DMS153 (cell line): ENCODE measurements at places on chromosomes 7 and 10.

- no peak for DNase-seq
Measured at GRCh38 chr7:39608278-39608677, 15.1 kb upstream of the RALA start.

DNA sequence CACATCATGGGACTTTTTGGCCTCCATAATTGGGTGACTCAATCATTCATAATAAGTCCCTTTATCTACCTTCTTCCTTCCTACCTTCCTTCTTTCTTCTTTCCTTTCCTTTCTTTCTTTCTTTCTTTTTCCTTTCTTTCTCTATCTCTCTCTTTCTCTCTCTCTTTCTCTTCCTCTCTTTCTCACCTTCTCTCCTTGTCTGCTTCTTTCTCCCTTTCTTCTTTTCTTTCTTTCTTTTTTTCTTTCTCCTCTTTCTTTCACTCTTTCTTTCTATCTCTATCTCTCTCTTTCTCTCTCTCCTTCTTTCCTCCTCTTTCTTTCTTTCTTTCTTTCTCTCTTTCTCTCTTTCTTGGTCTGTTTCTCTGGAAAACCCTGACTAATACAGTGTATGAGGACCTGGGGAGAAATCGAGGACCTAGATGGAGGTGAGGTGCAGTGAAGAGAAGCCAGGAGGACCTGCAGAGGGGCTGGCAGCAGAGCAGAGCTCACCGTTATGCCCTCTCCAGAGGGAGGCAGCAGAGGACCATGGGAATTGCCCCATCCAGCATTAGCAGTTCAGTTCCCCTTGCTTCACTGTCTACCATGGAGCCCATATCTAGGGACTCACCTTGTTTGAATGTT, 52.7 kb upstream of the BTRC start:
- DNase-seq = peak; percentile 57

DNA sequence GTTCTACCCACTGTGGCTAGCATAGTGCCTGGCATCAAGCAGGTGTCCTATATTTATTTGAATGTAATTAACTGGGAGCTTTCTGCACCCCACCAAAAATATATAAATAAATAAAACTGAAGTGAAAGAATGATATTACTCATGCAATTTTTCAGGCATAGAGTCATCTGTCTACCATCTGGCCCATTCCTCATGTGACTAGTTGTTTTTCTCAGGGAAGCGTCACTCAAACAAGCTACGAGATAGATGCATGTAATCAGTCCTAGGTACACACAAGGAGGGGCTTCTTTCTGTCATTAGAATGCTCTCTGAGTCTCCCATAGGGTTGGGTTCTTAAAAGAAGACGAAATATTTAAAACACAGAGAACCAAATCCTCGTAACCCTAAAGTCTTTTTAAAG, 255.5 kb upstream of the KMT2E start:
- DNase-seq = no peak

GRCh38 chr7:116966601-116967000, 13.3 kb downstream of the ST7 start:
- DNase-seq = no peak

- no peak for DNase-seq
Measured at GRCh38 chr10:18822156-18822555, 162.9 kb downstream of the ARL5B start.

DNA sequence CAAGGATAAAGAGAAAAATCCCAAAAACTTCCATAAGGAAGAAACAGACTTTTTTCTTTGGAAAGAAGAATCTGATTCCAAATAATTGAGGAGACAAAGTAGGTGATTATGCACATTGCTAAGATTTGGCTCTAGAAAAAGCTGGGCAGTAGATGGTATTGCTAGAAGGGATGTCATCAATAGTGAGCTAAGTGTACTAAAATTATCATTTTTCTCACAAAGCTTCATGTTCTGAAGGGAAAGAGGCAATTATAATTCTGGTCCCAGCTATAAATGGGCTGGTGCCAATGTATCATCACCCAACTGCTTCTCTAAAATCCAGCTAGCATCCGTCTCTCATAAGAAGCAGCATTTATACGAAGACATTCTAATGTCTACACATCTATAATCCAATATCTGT, 23.9 kb downstream of the STEAP1 start:
- DNase-seq = no peak

DNA sequence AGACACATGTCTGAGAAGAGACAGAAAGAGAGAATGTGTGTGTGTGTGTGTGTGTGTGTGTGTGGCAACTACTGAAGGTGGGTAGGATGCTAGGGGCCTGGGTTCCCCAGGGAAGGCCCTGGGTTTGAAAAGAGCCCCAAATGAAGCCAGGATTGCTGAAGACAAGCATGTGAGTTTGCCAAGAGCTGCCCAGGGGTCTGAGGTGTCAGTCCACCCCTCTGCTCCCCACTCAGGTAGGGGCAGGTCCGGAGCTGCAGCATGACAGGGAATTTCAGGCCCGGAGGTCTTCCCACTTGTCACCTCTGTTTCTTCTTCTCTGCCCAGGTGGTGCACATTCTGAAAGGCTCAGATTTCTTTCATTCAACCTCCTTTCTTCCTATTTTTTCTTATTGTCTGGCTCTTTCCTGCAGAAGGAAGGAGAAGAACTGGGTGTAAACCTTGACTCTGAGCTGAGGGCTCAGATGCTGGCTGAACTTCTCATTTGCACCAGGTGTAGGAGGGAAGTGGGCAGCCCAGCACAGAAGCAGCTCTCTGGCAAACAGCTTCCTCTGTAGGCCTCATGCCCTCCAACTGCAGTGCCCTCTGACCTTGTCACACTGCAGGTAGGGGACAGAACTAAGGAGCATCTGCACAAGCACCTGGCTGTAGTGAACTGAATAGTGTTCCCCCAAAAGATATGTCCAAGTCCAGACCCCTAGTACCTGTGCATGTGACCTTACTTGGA, 79.6 kb upstream of the LRRC4 start:
- DNase-seq = no peak

- no peak for DNase-seq
Measured at GRCh38 chr7:132800522-132800921, 224.3 kb upstream of the PLXNA4 start.

GRCh38 chr10:97353945-97354344, 19.4 kb upstream of the FRAT2 start:
- no peak for DNase-seq

DNA sequence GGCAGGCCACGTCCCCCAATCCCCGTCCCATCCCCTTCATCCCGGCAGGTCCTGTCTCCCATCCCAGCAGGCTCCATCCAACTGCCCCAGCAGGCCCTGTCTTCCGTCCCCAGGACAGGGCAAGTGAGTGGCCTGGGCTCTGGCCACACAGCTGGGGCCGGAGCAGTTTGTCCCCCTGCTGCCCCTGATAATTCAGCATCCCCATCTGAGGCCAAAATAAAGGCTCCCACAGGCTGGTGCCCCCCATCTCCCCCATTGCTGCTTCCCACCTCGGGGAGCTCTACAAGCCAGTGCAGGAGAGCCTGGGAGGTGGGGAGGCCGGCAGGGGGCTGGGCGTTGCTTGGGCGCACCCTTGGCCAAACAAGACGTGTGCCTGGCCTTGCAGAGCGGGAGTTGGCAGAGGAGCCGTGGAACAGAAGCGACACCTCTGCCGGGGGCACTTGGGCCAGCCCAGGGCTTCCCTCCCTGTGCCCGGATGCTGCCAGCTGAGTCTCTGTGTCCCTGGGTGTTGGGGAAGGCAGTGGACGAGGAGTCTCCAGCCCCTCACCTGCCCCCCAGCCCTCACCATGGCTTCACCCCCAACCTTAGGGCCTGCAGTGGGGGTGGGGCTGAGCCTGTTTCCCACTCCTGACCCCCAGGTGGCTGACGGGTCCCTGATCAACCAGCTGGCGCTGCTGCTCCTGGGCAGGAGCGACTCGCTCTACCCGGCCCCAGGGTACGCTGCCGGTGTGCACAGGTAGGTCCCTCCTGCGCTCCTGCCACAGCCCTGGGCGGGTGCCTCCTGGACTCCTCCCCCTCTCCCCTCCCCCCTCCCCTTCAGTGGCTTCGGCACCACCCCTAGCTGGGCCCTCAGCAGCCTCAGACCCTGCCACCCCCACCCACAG, 14.0 kb downstream of the AP5Z1 start:
- DNase-seq = no peak

GRCh38 chr7:23347682-23348180, 48.6 kb downstream of the MALSU1 start:
- DNase-seq = peak; percentile 11

DNA sequence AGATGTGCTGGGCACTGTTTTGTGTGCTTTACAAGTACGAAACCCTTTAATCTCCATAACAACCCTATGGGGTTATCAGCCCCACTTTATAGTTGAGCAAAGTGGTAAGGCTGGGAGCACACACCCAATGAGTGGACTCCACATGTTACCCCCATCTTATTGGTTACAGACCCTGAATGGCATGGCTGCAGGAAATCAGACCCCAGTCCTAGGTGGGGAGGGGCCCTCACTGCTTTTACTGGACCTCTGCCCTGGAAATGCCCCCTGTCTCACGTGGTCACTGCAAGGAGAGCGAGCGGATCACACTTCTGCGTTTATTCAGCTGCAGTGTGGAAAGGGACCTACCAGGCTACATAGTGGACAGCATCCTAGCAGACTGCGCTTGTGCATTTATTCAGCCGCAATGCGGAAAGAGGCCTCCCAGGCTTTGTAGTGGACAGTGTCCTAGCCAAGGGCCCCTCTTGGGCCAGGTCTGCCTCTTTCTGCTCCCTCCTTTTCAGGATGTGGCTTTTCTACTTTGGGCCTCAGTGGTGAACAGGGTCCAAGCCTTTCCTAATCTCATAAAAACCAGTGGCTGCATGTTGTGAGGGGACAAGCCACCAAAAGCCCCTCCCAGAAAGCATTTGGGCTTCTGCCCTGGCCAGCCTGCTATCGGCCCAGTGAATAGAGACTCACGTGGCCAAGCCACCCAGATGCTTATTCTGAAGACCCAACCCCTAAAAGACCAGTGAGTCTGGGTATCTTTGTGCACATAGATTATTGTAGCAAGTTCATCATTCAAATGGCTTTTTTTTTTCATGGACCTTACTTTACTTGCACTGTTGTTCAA, 405.7 kb upstream of the RNF32 start:
- no peak for DNase-seq

- no peak for DNase-seq
Measured at GRCh38 chr10:29346296-29347001, 57.6 kb downstream of the LYZL1 start.

DNA sequence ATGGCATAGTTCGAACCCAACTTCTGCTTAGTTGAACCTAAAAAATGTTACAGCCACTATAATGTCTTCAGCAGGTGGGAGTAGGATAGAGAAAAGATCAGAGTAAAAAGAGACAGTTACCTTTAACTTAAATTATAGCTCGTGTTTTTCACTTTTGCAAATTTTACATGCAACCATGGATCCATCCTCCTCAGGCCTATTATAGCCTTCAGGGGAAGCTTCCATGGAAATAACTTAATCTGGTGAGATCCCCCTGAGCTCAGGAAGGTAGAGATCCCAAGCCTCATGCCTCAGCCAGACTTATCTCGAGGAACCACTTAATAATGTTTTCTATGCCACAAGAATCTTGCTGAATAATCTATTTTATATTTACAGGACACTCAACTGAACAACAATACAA, 159.4 kb upstream of the FAM3C start:
- no peak for DNase-seq

- no peak for DNase-seq
Measured at GRCh38 chr10:122541541-122542002, 19.0 kb upstream of the DMBT1 start.

- DNase-seq = no peak
Measured at GRCh38 chr7:78063758-78064157, 265.2 kb downstream of the PHTF2 start.

- DNase-seq = no peak
Measured at GRCh38 chr7:116024826-116025809, 5.4 kb downstream of the TFEC start.

DNA sequence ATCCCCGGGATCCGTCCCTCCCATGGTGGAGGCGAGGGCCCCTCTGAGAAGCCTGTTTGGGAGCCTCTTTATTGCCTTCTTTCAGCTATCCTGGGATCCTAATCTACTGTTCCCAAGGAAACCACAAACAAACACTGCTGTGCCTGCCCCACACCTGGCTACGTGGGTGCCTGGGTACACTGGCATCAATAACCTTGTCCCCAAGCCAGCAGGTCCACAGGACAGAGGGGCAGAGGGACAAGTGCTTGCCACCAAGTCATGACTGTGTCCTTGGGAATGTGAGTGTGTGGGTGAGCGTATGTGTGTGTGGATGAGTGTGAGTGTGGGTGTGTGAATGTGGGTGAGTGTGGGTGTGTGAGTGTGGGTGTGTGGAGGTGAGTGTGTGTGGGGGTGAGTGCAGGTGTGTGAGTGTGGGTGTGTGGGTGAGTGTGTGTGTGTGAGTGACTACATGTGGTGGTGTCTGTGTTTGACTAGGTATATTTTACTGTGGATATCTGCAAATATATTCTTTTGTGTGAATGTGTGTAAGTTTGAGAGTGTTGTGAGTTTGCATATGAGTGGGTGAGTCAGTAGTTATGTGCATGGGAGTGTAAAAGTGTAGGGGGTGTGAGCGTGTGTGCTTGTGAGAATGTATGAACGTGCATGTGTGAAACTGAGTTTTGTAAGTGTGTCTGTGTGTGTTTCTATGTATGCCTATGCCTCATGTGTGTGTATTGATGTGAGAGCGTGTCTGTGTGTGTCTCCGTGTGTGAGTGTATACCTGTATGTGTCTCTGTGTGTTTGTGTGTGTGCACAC, 96.1 kb downstream of the TNS3 start:
- peak; percentile 85 for DNase-seq

DNA sequence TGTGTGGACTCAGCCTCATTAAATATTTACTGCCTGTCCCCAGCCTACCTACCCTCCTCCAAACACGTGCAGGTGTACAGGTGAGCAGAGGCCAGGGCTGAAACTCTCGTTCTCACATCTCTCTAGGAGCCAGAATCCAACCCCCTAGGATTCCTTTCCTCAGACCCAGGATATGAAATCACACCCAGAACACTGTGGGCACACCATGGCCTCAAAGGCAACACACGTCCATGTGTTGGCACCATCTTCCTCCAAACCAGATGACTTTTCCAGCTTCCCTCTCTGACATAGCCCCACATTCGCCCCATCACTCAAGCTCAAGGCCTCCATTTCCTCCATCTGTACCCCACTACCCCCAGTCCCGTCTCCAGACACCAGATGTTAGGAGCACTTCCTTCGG, 51.8 kb upstream of the DUSP5 start:
- DNase-seq = no peak

- DNase-seq = no peak
Measured at GRCh38 chr10:43402176-43402575, 6.8 kb downstream of the HNRNPF start.

- DNase-seq = peak; percentile 26
Measured at GRCh38 chr7:134851141-134851540, 71.7 kb downstream of the CALD1 start.

DNA sequence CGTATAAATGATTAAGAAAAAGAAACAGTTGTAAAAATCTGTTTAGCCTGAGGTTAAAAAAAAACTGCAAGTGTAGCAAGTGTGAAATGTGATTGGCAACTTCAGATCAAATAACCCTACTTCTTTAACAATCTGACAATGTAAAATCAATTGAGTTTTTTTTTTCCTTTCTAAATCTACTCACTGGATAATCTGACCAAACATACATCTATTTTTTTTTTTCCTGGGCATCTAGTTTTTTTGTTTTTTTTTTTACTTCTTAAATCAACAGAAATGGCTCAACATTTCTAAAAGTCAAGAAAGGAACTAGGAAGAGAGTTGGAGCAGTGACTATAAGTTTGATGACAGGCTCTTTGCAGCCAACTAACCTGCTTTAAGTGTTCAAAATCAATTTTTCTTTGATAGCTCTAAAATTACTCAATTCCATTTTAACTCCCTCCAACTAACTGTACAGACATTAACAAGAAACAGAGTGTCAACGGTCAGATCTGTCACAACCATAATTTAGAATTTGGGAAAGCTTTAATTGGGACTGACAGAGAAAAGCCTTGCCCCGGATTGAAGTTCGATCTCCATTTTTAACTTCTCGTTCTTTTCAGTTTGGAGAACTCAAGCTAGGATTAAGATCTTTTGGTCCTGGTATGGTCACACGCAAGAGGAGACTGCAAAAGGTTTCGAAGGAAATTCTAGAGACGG, 1.2 kb downstream of the ARL3 start:
- no peak for DNase-seq
